ENCODE measurements at places on chromosomes 4 and X.
A peak's percentile ranks its signal among the peaks of the same experiment; 100 is the strongest.

DNA sequence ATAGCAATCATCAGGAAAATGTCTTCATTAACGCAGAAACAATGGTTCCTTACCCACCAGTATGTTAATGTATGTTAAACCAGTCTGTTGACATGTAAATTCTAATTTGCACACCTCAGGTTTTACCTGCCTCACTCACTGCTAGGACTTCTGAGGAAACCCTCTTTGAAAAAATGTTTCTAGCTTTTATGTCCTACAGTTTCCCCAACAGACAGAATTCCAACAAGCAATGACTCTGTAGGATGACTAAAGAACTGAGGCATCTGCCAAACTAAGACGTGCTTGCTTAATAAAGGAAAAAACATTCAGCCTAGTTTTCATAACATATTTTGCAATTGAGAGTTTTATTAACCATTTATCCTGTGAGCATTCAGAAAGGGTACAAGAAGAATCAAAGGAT, 20.6 kb upstream of the SOX3 start:
- no peak for DNase-seq

DNA sequence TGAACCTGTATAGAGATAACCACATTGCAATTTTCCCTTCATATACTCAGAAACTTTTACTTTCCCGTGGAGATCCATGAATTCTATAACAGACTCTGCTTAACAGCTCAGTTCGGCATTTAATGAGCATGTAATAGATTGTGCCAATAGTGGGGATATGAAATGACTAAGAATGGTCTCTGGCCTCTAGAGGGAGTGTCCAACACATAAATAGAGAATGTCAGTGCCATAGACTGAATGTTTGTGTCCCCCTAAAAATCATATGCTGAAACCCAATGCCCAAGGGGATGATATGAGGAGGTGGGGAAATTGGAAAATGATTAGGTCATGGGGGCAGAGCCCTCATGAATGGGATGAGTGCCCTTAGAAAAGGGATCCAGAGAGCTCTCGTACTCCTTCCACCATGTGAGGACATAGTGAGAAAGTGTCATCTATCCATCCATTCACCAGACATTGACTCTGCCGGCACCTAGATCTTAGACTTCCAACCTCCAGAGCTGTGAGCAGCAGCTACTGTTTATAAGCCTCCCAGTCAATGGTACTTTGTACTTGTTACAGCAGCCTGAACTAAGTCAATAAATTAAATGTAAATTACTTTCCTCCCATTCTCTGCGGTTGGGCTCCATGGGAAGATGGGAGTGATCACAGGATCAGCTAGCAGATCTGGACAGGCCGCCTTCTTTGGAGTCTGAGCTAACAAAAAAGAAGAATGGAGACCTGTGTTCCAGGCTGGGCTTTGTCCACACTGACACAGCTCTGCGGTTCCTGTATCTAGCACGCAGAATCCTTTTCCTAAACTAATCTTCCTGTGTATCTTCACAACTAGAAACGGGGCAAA, 28.1 kb upstream of the HPSE start:
- peak; percentile 63 for DNase-seq

DNA sequence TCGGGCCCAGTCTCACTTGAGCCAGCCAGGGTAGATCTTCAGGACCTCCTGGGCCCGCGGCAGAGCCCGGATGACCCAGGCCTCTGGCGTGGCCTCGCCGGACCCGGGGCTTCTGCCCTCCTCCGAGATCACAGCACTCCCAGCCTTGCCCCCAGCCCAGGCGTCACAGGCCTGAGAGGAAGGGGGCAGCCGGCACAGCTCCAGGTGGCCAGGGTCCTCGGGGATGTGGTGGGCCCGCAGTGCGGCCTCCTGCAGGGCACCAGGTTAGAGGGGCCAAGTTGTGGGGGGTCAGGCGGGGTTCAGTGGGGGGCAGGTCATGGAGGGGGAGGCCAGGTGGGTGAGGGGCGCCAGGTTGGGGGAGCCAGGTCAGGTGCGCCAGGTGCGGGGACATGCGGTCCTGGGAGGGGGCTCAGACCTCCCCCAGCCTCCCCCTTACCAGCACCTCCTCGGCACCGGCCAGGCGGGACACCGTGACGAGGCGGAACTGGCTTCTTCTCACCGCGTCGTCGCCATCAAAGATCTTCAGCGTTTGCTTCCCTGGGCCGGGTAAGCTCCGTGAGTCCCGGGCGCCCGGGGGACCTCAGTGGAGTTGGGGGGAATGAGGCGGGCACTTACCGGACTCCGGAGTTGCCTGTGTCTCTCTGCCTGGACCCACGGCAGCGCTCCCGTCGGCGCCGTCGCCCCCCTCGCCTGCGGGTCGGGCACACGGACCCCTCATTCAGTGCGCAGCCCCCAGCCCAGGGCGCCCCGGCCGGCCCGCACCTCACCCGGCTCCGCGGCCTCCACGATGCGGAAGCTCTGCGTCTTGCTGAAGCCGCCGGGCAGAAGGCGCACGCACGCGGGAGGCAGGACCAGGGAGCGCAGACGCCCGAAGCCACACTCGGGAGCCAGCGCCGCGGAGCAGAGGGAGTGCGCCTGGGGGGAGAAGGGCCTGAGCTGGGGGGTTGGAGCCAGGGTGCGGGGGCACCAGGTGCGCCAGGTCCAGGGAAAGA, 6.0 kb downstream of the DGKQ start:
- DNase-seq, result no peak

- DNase-seq, result no peak
Measured at GRCh38 chrX:121802881-121803412, 755.5 kb downstream of the GLUD2 start.

GRCh38 chr4:115234405-115235093, 121.1 kb upstream of the NDST4 start:
- peak; percentile 37 for DNase-seq

- no peak for DNase-seq
Measured at GRCh38 chr4:8709050-8709728, 116.6 kb downstream of the CPZ start.

DNA sequence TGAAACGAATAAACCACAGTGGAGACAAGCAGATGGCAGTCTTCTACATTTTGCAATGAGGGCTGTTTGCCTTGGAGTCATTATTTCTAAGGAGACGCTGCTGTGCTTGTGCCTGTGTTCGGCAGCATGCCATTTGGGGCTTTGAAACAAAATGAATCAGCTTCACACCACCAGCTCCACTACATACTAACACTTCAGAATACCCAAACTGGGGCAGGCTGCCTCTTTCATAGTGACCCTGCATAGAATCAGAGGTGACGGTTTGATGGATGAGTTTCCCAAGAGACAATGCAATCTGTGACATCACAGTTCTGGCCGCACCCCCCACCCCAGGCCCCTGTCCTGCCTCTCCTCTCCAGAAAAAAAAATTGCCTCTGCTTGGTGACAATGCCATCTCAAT, 57.1 kb upstream of the MID1 start:
- no peak for DNase-seq

DNA sequence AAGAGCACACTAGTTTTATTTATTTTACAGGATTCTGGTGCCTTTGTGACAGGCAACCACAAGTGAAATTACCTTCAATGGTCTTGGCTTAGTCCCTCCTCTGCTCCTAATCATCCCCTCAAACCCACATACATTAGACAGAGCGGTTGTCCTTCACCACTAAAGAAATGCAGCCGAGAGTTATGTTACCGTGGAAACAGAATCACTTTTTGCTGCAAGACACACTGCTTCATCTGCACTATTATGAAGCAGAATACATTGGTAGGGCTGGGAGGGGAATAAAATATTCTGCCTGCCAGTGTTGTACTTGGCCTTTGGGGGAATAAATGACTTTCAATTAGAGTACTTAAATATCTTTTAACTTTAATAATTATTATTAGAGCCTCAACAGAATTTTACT, 75.2 kb downstream of the ARHGEF38 start:
- no peak for DNase-seq

DNA sequence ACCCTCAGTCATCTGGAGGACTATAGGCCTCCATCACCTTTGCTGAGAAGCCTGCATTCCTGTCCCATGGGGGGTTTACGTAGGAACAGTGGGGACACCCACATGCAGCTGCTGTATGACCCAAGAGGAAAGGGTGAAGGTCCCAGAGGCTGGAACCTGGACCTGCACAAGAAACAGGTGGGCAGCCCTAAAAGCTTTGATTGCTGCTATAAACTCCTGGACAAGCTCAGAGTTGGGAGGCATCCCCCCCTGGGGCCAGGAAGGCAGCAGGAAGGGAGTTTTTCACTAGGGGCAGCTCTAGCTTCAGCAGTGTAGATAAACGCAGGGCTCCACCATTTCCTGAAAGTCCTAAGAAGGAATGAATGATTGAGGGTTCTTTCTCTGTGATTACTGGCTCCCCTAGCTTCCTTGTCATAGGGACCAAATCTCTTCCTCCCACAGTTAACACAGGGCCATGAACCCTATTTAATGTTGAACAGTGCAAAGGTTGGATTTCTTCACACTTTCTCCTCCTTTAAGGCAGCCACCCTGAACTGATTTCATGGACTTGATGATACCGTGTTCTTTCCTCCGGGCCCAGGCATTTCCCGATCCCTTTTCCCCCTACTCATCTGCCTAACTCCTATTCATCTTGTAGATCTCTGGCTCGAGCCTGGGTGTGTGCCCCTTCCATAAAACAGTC, 84.2 kb downstream of the CHRNA9 start:
- DNase-seq, result no peak

- no peak for DNase-seq
Measured at GRCh38 chrX:24646745-24647182, 383 bp downstream of the PCYT1B start.

GRCh38 chrX:2521927-2522386, 21.2 kb upstream of the DHRSX start:
- DNase-seq, result no peak

DNA sequence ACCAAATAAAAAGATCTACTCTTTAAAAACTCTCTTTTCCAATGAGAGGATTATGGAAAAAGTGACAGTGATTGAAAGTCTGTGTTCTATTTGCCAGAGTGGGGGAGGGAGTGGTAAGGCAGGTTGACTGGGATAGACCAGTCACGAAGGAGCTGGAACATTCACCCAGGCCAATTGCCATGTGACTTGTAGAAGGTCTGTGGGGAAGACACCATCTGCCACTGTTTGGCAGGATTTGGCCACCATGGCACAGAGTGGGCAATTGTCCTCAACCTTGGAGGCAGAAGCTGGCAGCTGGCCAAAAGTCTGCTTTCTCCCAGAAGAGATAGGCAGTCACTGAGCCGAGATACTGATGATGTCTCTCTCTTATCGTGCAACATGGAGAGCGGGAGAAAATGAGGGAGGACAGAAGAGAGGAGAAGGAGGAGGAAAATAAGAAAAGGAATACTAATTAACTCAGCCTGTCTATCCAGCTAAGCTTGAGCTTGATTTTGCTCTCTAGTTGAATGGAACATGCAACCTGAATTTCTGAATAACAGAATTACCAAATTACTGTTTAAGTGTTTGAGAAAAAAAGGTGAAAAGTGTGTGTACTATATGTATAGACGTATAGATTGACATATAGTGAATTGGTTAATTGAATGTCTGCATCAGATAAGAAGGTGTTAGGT, 267.1 kb downstream of the ARHGAP24 start:
- no peak for DNase-seq

- DNase-seq, result no peak
Measured at GRCh38 chr4:78529569-78530209, 21.9 kb upstream of the ANXA3 start.

DNA sequence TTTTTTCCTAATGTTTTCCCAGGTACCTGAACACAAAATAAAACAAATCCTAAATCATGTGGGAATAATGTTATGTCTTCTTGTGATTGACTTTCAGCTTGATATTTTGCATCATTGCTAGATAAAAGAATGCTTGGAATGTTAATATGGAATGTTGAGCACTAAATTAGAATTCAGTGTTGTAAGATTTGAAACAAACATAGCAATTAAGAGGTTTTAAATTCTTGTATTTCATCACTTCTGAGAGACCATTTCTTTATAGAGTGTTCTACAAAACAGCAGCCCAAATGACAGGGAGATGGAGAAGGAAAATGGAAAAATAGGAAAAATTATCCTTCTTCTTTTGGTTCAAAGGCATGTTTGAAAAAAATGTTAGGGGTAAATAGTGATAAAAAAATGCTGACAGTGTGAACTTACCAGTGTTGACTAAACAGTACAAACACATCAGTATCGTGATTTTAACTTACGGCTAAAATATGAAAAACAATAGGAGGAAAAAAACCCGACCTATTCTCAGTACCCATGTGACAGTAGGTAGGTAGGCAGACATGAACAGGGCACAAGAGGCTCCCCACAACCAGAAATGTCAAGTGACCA, 102.6 kb upstream of the PDE5A start:
- no peak for DNase-seq

GRCh38 chr4:15930314-15930713, 8.2 kb downstream of the FGFBP1 start:
- DNase-seq, result no peak

- DNase-seq, result no peak
Measured at GRCh38 chr4:30783751-30784150, 63.6 kb downstream of the PCDH7 start.

DNA sequence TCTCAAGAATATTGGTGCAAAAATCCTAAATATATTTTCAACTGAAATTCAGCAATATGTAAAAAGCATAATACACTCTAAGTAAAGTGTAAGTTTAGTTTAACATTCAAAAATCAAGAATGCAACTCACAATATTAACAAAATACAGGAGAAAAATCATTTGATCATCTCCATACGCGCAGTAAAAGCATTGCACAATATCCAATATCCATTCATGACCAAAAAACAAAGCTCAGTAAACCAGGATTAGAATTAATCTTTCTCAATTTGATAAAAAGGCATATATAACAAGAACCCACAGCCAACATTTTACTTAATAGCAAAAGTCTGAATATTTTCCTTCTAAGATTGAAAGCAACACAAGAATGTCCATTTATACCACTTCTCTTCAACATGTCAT, 48.3 kb upstream of the C4orf54 start:
- DNase-seq, result no peak

GRCh38 chrX:48711929-48712505, 15.5 kb downstream of the SUV39H1 start:
- DNase-seq, result no peak

DNA sequence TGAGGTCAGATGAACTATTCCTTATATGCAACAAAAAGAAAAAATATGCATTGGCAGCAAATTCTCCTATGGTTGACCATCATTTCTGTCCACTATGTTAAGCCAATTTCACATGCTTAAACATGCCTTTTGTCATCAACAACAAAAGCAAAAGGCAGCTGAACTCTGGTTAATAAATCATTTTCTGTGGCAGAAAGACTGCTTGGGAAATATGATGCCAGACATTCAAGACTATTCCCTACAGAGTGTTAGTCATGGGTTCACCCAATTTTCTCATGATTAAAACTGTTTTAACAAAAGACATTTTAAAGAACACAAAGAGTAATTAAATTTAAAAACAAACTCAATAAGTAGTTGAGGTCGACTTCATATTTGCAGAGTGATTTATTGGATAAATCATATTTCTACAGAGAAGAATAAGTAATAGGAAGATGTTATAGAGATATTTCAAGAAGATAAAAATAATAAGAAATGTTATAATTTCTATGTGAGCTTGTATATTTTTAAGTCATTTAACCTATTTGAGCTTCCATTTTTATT, 890.6 kb downstream of the STPG2 start:
- no peak for DNase-seq

DNA sequence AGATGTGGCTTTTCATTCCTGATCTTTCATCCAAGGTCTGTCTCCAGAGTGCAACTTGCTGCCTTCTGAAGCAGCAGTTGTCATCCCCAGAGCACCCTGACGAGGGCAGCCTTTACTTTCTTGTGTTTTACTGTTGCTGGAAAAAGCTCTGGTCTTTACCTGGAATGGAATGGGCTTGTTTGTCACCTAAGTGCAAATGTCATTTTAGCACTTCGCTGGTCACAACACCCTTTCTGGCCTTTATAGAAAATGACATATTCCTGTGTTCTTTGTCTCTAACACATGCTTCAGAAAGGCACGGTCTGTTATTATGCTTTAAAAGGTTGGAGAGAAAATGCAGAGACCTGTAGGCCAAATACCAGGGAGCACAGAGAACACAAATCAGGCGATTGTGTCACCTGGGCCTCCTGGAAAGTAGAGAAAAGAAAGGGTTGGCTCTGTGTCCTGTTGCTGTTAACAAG, 332.7 kb upstream of the IGFBP7 start:
- DNase-seq, result peak; percentile 30

Measured in OCI-LY7 (cell line).